M059J (cell line): ENCODE measurements at places on chromosomes 3 and 15. TPM values are rescaled to one million over a fixed set of nuclear protein-coding genes. Genes with fewer than 3 reads are reported as not detected.

- DNase-seq, result peak; percentile 96
Observed at GRCh38 chr3:46935168-46935858, 41.2 kb downstream of the CCDC12 start.

LDHAL6B gene
- not detected in 2 replicates for total RNA-seq

DNA sequence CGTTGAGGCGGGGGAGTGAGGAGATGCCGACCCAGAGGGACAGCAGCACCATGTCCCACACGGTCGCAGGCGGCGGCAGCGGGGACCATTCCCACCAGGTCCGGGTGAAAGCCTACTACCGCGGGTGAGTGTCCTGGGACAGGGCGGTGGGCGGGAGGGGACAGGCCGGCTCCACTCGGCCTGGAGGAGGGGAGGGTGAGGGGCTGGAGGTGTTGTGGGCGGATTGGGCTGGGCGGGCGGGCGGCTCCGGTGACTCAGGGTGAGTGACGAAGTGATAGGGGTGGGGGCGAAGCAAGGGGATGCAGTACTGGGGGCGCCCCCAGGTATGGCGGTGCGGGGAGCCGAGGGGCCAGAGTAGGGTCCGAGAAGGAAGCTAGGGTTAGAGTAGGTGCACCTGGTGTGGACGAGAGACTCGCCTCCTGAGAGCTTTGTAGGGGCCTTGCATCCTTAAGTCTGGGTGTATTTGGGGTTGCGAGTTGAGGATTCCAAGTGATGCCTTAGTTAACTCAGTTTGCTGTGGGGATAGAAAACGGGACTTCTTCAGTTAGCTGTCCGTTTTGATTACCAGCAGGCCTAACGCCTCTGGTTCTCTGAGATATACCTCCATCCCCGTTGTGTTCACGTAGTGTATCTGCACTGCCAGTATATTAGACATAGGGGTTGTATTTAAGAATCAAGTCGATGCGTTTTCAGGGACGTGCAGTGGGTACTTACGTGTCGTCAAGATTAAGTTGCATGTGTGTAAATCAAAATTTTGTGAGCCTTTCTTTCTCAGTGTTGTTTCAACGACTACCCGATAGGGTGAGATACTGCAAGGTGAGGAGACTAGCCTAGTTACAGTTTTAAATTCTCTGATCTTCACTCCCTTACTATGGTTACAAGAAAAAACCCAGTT lies 670 bp downstream of the PRKCI start:
- peak; percentile 50 for DNase-seq

CSPG4 gene
- 3.4 and 8.2 TPM in 2 replicates for total RNA-seq

AP3S2 gene
- 48.8 and 58.8 TPM in 2 replicates for total RNA-seq

DNA sequence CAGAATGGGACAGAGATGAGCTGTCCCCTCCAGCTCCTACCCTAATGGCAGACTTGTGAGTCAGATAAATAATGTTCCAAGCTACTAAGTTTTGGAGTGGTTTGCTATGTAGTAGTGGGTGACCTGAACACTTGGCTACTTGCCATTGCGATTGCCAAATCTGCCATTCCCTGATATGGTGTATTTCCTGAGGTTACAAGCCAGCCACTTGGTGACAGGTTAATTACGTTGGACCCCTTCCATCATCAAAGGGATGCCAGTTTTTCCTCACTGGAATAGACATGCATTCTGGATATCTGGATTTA lies 33.6 kb downstream of the MORF4L1 start:
- peak; percentile 85 for DNase-seq

SELENOK gene
- 56.1 and 67.0 TPM in 2 replicates for total RNA-seq

CACNA2D2 gene
- total RNA-seq, result not detected in 2 replicates

DNA sequence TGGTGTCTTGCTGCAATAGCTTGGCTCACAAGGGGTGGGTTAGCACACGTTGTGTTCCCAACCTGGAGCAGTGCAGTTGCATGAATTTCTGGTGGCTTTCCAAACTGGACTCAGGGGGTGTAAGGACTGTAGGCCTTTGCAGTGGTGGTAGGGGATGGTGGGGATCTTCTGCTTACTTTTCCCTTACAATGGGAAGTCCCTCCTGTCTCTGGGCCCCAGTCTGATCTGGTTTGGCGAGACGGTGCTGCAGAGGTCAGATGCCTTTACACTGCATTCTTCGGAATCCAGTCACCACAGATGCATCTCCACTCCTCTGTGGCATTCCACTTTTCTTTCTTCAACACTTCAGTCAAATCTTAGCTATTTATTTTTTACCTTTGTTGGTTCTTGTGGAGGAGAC lies 132.1 kb downstream of the DOCK3 start:
- peak; percentile 64 for DNase-seq

CCR9 gene
- total RNA-seq, result not detected in 2 replicates

SPTSSB gene
- total RNA-seq, result not detected in 2 replicates

FANCD2OS gene
- not detected in 2 replicates for total RNA-seq

DNA sequence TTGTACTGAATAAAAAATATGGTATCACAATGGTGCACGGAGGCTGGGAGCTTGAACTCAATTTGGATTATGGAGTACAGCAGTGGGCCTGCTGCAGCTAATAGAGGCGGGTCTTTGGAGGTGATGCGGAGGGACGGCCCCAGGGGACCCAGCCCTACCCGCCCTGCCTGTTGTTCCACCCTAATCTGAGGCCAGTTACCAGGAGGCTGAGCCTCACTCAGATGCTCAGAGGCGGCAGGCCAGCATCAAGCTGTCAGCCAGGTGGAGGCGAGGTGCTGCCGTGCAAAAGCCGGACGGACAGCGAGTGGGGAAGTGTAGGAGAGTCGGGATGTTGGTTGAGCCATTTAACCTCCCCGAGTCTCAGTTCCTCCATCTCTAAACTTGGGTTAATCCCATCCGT lies 218.5 kb upstream of the RGMA start:
- DNase-seq, result no peak

GCNT3 gene
- total RNA-seq, result 1.1 and 1.6 TPM in 2 replicates

DNA sequence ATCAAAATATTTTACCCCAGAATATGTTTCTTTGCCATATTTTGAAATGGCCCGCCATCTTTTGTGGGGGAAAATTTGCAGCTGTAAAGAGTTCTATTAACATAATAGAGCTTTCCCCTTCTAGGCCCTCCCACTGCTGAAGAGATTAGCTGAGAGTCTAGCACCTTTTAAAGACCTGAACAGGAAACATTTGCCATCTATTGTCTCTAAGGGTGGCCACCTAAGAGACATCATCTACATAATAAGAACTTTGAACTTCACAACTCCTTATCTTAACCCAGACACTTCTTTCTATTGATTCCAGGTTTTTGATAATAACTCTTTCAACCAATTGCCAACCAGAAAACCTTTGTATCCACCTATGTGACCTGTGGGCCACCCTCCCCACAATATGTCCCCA lies 54.7 kb upstream of the TRPM1 start:
- DNase-seq, result no peak
